Activated CD8-positive, alpha-beta memory T cell treated with anti-CD3 and anti-CD28 coated beads for 48 hours (primary cell): ENCODE measurements at places on chromosomes 4 and X.

- no peak for DNase-seq
These were observed 112.2 kb upstream of the JADE1 start for GRCh38 chr4:128697323-128697722.

- DNase-seq: no peak
These were observed 89.5 kb downstream of the SNX25 start for GRCh38 chr4:185298728-185299430.

GRCh38 chrX:133417364-133417763, 2.1 kb upstream of the GPC4 start:
- no peak for DNase-seq

GRCh38 chr4:1196421-1197183, 24.2 kb upstream of the SPON2 start:
- no peak for DNase-seq

DNA sequence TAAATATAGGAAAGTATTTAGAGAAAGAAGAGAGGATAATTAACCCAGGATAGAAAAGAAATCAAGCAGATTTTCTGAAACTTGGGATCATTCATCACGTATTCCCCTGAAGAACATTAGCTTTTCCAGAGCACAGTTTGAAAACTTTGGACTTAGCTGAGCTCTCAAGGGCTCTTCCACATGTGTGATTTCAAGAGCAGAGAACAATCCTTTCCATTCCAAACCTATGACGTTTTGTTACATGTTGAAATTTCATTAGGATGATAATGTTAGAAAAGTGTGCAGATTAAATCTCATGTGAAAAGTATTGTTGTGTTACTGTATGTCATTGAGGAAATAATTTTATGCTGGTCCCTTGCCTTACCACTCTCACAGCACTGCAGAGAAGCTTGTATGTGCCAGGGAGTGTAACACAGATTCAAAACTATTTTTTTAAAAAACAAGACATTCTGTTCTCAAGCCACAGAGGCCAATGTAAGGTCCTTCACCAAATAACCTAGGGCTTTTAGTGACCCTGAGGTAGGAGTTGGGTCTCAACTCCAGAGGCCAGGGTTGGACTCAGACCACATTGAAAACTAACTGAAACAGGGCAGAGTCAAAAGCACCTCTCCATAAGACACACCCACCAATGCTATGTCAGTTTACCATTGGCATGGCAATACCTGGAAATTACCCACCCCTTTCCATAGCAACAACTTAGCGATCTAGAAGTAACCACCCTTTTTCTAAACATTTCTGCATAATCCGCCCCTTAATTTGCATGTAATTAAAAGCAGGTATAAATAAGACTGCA, 141.3 kb downstream of the ANXA5 start:
- DNase-seq: no peak

DNA sequence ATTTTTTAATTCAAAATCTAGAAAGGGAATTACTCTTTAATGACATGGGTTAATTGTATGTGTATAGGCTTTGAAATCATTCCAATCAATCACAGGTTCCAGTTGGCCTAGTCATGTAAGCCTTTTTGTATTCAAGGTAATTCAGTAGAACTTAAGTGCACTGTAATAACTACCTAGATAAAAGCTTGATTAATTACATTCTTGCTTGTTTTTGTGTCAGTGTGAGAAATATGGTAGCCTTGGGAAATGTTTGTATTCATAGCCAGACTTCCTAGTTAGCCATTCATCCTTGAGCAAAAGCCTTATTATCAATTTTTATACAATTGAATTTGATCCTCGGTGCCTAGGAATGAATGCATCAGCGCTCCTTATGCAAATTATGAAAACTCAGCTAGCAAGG, 33.5 kb downstream of the TKTL2 start:
- DNase-seq: no peak

DNA sequence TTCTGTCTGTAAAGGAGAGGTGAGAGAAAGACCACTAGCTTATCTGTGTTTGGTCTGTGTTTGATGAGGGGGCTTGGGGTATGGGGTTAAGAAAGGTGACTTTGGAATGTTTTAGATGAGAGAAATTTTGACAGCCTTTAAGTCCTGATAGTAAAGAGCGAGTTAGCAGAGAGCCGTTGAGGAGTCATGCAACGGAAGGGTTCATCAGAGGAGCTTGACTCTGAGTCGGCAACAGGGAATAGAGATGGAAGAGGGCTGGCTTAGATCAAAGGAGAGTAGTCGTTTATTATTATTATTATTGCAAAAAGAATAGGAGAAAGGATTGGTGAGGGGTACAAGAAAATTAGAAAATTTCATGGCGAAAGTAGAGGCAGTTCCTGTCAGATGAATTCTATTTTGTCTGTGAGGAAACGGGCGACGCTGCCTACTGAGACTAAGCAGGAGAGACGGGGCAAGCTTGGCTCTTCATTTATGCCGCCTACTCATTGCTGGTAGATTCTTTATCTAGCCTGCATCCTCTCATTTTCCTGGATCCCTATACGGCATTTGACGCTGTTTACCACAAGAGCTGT, 473 bp upstream of the VAMP7 start:
- no peak for DNase-seq

DNA sequence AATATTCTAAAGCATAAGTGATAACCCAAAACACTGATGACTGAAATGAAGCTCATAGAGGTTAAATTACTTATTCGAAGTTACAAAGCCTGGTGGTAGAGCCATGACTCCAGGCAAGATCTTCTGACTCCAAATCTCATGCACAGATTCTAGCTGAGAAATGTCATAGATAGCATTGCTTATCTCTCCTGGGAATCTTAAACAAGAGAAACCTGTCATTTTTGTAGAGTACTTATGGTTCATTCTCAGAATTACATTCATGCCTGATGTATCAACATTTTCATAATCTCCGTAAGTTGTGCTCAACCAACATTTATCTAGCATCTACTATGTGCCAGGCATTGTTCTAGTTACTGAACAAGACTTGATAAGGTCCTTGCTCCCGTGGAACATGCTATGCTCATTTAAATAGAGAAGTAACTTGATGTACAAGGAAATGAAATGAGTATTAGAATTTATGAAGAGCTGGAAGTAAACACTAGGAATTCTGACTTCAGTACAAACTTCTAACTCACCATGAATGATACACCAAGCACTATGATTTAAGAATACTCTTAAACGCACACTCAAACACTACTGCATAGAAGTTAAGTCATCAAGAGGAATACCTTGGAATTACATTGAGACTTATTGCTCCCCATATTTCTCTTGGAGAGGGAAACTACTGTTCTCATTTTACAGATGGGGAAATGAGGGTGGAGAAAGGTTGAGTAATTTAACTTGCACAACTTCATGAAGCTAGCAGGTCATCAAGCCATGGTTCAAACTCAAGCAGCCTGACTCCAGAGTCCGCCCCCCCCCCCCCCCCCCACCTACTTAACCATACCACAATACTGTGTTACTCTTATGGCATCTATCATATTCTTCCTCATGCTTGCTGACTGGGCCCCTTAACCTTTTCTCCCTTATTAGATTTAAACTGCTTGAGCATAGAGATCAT, 45.4 kb downstream of the MBNL3 start:
- no peak for DNase-seq

- no peak for DNase-seq
These were observed 32.6 kb upstream of the PHF8 start for GRCh38 chrX:54076903-54077302.

DNA sequence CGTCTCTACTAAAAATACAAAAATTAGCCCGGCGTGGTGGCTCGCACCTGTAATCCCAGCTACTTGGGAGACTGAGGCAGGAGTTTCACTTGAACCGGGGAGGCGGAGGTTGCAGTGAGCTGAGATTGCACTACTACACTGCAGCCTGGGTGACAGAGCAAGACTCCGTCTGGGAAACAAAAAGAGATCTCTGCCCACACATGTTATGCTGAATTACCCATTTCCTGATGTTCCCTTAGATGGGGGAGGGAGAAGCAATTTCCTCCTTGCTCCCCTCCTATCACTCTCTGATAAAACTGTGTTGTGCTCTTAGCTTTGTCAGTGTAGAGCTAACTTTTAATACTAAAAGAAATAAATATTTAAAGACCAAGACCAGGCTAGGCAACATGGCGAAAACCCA, 102.5 kb downstream of the LARP7 start:
- no peak for DNase-seq

- DNase-seq: no peak
These were observed 138.3 kb downstream of the PDE5A start for GRCh38 chr4:119490335-119490734.

GRCh38 chr4:48454591-48454990, 28.6 kb upstream of the SLC10A4 start:
- no peak for DNase-seq

DNA sequence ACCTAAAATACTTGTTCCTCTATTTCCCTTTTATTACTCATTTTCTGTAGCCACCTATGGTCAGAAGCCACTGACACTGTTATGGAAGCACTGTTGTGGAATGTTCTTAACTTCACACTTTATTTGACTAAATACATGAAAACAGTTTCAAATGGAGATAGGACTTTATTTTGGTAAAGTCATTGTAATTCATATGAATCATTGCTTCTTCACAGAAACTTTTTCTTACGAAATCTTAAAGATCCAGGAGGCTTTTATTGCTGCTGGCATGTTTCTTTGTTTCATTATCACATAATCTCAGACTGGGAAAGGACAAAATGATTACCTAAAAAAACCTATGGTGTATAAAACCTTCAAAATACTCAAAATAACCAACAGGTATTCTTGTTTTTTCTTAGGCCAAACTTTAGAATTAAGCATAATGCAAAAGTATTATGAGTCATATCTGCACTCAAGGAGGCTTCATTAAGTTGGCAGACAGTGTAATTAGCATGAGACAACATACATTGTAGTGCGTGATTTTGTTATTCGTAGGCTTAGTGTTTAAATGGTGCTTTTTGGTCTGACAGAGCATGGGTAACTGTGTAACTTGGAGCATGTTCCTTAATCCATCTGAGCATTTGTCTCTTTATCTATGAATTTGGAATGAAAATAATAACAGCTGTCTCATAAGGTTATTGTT, 58.0 kb downstream of the SH3BGRL start:
- DNase-seq: no peak

DNA sequence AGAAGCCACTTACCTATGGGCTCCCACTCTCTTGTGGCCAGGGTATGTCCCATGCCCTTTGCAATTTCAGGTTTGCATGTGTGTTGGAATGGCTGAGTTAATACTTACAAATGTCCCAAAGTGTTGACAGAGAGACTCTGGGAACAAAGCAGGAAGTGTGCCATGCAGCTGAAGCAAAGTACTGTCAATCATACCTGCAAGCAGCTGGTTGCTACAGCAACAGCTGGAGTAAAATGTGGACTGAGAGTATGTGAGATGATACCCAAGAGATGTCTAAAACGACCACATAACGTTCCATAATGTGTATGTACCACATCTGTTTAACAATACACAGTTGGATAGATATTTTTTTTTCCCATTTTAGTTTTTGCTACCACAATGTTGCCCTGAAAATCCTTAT, 82.8 kb upstream of the CAMK2D start:
- no peak for DNase-seq
